AG20443 (cell line): ENCODE measurements at places on chromosomes 1 and 21.

GRCh38 chr1:114278911-114279310 lies 125.2 kb upstream of the SYT6 start:
- DNase-seq = no peak

DNA sequence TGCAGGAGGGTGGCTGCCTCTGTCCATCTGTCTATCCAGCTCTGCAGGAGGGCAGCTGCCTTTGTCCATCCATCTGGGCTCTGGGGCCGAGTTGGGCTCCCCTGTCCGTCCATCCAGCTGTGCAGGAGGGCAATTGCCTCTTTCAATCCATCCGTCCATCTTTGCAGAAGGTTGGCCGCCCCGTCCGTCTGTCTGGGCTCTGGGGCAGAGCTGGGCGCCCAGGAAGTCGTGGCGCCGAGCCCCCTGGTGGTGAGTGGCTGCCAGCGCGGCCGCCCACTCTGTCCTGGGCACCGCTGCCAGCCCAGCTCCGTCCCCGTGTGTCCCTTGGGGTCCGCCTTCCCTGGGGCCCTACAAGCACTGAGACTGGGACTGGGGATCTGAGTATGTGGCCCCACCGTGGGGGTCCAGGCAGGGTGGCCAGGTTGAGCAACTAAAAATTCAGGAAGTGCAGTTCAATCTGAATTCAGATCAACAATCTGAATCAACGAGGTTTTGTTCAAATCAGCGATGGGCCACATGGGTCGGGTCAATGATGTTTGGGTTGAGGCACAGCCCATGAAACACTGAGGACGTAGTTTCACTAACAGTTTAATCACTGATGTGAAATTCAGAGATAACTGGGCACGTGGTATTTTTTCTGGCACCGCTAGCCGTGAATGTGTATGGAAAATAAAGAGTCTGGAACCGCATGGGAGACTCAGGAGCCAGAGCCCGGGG lies 99.1 kb upstream of the ACTRT2 start:
- DNase-seq = no peak

DNA sequence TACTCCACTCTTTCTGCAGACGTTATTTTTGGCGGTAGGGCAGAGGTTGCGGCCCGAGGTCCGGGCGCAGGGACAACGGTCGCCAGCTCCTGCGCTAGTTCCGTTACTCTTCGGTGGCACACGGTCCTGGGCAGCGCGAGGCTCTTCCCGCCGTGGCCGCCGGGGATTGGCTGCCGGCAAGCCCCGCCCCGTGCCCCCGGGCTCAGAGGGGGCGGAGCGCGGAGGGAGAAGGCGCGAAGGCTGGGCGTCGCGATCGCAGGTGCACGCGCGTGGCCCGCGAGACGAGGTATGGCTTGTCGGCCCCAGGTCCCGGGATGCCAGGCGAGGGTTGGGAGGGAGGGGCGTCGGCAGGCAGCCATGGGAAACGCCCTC lies 518 bp upstream of the SHE start:
- no peak for DNase-seq

DNA sequence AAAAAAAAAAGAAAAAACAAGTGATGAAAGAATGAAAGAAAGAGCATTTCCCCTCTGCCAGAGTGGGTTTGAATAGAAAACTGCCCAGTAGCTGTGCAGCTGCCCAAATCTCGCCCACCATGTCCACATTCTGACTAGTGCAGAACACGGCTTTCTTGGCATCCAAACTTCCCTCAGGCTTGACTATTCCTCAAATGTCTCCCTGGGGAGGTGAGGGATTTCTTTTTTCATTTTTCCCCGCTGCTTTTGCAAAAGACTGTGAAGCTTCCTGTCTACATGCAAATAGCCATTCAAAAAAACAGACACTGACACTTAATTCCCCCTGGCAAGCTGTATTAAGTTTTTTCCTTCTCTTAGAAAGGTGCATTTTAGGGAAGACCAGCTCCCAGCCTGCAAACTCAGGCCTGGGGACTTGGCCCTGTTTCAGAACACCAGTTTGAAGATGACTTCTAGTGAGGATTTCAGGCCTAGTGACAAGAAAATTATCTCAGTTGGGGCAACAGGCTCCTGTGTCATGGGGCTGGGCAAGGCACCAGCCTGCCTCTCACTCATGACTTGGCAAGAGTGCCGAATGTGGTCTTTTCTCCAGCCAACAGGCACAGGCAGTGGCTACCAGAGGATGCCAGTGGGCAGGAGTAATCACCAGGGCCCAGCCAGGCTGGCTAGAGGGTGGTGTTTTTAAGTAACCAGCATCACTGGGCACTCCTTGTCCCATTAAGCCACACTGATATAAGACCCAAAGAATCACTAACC lies 178.1 kb upstream of the NFIA start:
- peak; percentile 41 for DNase-seq

GRCh38 chr1:178192686-178193085 lies 98.8 kb downstream of the RASAL2 start:
- DNase-seq = peak; percentile 73

DNA sequence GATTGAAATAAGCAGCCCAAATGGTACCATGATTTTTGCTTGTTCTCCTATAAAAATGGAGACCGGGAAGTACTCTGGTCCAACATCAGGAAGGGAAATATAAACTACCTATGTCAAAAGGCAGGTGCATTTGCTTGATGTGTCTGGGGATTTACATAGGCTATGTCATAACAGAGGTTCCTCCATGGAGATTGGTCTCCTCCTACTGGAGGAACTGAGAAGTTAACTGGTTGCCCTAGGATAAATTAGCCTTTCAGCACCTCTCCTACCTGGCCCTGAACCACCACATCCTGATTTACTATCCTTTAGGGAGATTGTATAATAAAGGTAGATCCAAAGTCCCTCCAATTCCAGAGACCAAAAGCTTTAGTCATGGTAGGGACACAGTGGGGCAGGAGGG lies 1109.3 kb upstream of the B3GALT2 start:
- DNase-seq = no peak

DNA sequence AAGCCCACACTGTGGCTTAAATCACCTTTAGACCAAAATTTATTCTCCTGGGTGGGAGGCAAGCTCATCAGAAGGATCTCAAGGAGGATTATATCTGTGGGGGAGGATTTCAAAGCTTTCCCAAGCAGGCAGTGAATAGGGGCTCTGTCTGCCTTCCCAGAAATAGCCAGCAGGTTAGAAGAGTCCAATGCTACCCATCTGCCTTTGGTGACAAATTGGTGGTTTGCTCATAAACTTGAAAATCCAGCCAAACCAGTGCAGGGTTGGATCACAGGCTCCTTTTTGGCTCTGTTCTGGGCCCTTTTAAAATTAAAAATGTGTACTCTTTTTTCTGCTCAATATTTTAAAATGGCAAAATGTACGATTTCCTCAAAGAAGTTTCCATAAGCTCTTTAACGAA lies 118.9 kb upstream of the ZC3H11B start:
- DNase-seq = no peak

DNA sequence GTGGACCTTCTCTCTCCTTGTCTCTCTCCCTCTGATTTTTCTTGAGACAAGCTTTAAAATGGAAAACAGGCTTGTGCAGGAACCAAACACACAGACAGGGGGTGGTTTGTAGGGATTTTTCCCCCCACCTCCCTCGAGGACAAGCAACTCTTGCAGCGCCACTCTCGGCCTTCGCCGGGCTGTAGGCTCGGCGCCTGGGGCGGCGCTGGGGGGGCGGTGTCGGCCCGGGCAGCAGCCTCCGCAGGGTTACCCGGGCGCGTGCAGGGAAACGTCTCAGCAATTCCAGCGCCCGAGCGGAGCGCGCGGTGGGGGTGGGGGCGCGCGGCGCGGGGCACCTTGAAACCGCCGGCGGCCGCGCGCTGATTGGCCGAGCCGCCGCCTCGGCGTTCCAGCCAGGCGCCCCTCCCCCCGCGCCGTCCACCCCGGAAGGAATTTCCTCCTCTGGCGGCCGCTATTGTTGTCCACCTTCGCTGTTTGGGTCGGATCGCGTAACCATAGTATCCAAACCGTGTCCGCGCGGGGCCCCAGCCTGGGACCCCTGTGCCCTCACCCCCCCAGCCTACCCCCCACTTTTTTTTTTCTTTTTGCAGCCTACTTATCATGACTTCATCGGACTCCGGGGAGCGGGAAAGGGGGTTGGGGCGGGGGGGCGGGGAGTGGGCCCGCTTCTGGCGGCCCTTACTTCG lies 59.8 kb upstream of the ACOT11 start:
- DNase-seq = peak; percentile 97

DNA sequence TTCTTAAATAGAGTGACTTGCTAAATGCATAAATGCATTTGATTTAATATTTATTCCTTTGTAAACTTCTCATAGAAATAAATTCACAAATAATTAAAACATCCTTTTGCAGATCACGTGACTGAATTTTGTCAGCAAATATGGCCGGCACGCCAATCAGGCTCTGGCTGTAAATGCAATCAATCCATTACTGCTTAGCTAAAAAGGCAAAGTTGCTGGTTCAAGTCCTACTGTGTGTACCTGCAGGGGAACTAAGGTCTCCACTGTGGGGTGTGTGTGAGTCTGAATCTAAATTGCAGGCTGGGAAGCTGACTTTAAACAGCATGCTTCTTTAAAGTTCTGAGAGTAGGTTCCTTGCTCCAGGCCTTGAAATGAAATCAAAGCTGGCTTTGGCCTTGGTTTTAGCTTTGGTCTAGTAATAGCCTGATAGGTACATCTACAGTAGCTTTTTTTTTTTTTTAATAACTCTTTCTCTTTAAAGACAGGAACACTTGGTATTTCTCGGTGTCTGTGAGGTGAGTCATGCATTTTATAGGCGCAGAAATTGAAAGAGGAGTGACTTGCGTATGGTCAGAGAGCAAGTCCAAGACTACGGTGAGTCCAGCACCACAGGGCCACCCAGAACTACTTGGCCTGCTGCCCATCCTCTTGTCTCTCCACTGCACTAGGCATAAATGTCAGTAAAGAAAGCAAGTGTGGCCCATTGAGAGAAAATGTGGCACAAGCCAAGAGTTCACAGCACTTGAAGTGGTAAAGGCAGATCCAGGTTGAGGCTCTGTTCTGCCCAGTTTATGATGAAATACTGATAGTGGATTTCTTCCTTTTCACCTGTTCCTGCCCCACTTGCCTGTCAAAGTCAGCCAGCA lies 36.2 kb upstream of the LYST start:
- peak; percentile 53 for DNase-seq

DNA sequence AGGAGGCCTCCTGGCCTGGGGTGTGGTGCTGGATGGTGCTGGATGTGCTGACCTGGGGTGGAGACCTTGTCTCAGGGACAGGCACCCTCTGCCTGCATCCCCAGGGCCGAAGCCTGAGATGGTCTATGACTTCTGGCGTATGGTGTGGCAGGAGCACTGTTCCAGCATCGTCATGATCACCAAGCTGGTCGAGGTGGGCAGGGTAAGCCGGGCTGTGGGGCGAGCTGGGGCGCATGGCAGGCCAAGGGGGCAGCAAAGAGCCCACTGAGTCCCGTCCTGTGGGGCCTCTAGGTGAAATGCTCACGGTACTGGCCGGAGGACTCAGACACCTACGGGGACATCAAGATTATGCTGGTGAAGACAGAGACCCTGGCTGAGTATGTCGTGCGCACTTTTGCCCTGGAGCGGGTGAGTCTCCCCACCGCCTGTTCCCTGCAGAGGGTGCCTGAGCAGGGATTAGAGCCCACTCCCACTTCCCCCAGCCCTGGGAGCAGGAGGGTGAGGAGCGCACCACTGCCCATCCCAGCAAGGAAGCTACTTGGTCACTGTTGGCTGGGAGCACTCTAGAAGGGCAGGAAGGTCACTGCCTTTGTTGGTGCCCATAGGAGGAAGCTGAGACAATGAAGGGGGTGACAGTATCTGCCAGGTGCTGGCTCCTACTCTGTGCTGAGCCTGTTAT lies 75.2 kb downstream of the PTPRU start:
- no peak for DNase-seq

DNA sequence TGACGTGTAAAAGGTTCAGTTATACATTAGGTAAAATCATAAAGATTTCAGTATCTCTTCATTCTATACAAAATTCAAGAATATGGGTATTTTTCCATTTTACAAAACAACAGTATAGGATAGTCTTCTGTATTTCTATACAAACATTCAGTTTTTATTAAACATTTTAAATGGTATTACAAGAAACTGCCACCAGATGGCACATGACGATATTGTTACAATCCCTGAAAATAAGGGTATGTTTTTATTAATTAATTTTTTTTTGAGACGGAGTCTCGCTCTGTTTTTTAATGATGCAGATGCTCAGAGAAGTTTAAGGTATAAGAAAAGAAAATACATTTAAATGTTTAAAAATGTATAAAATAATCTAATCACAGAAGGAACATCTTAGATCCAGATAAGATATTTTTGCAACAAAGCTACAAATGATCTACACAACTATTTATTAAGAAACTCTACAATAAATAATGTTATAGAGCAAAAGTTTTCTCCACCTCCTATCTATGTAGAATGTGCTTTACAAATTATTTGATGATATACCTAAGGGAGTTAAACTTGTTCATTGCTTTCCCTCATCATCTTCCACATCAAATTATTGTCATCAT lies 23.5 kb upstream of the RSBN1 start:
- peak; percentile 26 for DNase-seq

GRCh38 chr1:18673976-18674375 lies 43.3 kb downstream of the PAX7 start:
- no peak for DNase-seq

DNA sequence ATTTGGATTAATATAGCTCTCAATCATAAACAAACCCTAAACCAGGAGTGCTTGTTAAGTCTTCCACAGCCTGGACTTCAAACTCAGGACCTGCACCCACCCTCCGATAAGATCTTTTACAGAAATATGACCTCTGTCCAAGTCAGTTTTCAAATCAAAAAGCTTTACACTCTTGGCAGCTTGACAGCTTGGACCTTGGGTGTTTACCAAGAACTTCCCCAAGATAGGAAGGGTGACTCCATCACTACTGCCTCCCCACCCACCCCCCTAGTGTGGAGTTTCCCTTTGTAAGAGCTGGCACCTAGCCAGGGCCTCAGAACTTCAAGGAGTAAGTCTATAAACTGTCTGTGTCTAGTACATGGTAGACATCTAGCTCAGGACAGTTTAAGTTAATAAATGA lies 9.6 kb downstream of the BCAR3 start:
- no peak for DNase-seq

DNA sequence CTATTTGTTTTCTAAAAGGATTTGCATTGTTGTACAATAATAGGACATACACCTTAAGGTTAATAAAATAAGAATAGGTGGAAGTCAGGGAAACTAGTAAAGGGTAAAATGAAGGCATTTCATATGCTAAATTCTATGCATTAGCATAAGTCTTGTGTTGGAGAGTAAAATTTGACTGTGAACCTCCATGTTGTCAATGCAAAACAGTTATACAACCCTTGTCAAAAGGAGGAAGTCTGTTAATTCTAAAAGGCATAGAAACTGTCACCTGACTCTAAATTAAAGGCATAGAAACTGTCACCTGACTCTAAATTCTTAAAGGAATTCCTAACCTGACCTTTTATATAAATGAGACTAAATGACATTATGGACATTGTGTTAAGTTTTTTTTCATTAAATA lies 291.8 kb downstream of the OLFM3 start:
- no peak for DNase-seq

GRCh38 chr1:86441581-86441980 lies 17.6 kb downstream of the CLCA2 start:
- no peak for DNase-seq

GRCh38 chr1:212791676-212792395 lies at the start of the genes NSL1 and TATDN3:
NSL1 (minus strand) TSS chr1:212791777; CDS start chr1:212791763, 14 bp downstream.
TATDN3 (plus strand) TSS chr1:212791894; CDS start chr1:212791922, 28 bp downstream.
- DNase-seq = peak; percentile 91

GRCh38 chr1:216997069-216997468 lies 273.8 kb upstream of the ESRRG start:
- no peak for DNase-seq

GRCh38 chr1:232319518-232320210 lies 310.3 kb downstream of the SIPA1L2 start:
- DNase-seq = no peak
